ENCODE measurements at places on chromosomes 1 and 21.

DNA sequence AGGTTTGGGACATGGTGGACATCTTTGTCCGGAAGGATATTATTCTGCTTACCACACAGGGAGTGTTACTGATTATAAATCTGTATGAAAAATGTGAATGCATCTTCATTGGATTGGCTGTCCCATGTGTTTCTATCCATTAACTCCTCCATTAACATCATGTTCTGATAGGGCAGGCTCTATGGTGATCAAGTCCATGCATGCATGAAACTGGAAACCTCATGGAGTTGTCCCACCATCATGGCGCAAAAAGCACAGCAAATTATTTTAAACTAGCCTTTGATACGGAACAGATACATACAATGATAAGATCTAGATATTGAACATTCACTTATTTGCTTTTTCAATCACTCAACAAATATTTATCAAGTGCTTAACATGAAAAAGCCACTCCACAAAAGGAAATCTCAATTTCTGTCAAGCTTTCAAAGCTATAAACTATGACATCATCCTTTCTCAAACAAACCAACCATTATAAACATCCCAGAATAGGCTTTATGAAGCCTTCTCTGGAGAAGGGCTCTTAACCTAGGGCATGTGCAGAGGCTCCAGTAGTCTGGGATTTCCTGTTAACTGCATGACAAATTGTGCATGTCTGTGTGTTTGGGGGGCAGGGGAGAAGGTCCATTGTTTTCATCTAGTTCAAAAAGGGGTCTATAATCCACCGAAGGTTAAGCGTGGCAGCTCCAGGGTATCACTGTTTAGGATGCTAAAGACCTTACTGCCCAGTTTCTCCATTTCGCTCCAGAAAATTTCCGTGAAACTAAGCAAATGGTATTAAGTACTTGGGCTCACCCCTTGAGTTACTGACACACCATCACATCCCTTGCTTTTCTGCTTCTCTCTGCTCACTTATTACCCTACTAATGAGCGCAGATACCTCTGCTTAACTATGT is 46.1 kb downstream of the ADAMTS1 start:
- no peak for DNase-seq

GRCh38 chr1:58392083-58392482 is 154.4 kb downstream of the OMA1 start:
- no peak for DNase-seq

- no peak for DNase-seq
These were observed 107.4 kb upstream of the BARHL2 start for GRCh38 chr1:90824551-90824950.

GRCh38 chr21:20108976-20109540 is 889.2 kb upstream of the NCAM2 start:
- no peak for DNase-seq

- DNase-seq: no peak
These were observed 521.4 kb upstream of the CAMK1G start for GRCh38 chr1:209062081-209062620.

DNA sequence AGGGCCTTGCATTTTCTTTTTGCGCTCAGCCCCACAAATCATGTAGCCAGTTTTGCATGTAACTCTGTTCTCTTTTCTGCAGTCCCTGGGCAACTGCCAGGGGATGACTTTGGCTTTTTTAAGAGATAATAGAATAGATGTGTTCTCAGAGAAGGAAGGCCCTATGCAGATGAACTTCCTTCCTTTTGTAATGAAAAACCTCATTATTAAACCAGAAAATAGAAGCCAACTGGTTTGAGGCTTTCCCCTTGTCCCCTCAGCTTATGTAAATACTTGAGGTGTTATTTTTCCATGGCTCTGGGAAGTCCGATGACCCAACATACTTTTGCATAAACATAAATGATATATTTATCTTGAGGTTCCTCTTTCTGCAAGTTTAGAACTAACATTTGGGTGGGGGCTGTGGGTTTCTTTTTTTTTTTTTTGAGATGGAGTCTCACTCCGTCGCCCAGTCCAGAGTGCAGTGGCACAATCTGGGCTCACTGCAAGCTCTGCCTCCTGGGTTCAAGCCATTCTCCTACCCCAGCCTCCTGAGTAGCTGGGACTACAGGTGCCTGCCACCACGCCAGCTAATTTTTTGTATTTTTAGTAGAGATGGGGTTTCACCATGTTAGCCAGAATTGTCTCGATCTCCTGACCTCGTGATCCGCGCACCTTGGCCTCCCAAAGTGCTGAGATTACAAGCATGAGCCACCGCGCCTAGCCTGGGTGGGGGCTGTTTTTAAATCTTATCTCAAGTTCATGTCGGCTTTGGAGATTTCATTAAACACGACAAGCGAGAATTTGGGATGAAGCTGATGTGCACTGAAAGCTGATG is 14.4 kb upstream of the FCRL5 start:
- no peak for DNase-seq

GRCh38 chr1:183966487-183966886 is 71.0 kb downstream of the COLGALT2 start:
- no peak for DNase-seq

GRCh38 chr21:34884346-34884929 is 164.7 kb downstream of the RUNX1 start:
- DNase-seq: no peak

GRCh38 chr21:38219049-38219628 is 37.7 kb upstream of the KCNJ15 start:
- peak; percentile 81 for DNase-seq

DNA sequence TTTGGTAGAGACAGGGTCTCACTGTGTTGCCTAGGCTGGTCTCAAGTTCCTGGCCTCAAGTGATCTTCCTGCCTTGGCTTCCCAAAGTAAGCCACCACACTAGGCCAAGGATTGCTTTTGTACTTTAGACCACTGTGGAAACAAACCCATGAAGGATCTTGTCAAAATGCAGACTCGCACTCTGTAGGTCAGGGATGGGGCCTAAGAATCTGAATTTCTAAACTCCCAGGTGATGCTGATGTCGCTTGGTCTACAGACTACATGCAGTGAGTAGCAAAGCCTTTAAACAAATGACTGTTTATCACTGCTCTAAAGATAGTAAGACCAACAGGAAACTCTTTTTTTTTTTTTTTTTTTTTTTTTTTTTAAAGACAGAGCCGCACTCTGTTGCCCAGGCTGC is 54.1 kb upstream of the MUTYH start:
- DNase-seq: peak; percentile 41

GRCh38 chr1:214425101-214425500 is 126.3 kb downstream of the PTPN14 start:
- DNase-seq: no peak

- no peak for DNase-seq
These were observed 44.5 kb downstream of the KIRREL1 start for GRCh38 chr1:158037866-158038359.

- DNase-seq: no peak
These were observed 144.0 kb upstream of the NRIP1 start for GRCh38 chr21:15208786-15209185.

DNA sequence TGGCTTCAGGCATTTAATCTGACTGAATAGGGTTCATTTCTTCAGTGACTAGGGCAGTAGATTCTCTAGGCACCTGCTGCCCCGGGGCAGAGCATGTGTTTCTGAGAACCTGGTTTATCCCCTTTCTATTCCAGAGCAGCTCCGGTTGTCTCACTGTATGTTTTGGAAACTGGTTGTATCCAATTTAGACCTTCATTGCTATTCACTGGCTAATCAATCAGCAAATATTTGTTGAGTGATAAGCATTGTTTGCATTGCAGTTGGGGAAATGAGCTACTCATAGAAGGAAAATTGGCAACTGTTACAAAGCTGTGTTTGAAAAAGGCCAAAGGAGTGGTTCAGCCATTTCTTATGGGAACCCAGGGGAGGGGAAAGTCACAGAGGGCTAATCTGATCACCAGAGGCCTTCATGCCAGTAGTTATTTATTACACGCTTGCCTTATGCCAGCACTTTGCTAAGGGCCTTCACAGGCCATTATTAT is 2.9 kb downstream of the QSOX1 start:
- DNase-seq: no peak

- peak; percentile 3 for DNase-seq
These were observed 29.1 kb upstream of the IGSF5 start for GRCh38 chr21:39715804-39716397.

DNA sequence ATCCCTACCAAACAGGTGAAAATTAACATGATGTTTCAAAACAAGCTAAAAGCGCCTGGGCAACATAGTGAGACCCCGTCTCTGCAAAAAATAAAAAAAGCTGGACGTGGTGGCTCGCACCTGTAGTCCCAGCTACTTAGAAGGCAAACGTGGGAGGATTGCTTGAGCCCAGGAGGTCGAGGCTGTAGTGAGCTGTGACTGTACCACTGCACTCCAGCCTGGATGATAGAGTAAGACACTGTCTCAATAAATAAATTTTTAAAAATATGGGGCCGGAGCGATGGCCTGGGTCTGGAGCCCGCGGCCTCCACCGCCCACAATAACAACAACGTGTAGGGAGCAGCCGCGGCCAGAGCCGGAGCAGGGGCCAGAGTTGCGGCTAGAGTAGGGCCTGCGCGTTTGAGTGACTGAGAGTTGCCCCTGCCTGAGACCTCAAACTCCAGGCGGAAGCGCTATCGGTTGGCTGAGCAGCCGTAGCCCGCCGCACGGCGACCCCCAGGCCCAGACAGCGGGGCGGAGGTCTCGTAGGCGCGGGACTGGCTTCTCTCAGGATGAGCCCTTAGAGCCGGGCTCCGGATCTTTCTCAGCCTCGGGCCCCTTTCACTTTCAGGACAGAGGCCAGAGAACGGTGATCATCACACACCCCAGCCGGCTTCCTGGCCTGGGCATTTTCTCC is 41.4 kb downstream of the ZMYM1 start:
- DNase-seq: no peak

GRCh38 chr1:244710474-244711062 is 57.6 kb downstream of the DESI2 start:
- DNase-seq: no peak

DNA sequence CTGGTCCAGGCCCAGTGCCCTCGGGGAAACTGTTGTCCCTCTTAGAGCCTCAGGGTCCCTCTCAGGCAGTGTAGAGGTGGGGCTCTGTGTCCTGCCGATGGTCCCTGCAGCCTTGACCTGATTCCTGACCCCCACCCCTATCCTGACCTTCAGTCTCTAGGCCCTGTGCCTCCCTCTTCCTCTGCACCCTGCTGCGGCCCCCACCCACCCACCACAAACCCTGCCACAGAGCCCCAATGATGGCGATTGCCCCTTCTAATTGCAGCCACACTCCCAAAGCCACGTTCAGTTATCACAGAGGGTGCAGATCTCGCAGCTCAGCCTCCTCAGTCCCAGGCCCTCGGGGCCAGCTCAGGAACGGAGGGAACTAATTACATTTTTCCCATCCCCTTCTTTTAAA is 99.7 kb downstream of the PAX7 start:
- no peak for DNase-seq

DNA sequence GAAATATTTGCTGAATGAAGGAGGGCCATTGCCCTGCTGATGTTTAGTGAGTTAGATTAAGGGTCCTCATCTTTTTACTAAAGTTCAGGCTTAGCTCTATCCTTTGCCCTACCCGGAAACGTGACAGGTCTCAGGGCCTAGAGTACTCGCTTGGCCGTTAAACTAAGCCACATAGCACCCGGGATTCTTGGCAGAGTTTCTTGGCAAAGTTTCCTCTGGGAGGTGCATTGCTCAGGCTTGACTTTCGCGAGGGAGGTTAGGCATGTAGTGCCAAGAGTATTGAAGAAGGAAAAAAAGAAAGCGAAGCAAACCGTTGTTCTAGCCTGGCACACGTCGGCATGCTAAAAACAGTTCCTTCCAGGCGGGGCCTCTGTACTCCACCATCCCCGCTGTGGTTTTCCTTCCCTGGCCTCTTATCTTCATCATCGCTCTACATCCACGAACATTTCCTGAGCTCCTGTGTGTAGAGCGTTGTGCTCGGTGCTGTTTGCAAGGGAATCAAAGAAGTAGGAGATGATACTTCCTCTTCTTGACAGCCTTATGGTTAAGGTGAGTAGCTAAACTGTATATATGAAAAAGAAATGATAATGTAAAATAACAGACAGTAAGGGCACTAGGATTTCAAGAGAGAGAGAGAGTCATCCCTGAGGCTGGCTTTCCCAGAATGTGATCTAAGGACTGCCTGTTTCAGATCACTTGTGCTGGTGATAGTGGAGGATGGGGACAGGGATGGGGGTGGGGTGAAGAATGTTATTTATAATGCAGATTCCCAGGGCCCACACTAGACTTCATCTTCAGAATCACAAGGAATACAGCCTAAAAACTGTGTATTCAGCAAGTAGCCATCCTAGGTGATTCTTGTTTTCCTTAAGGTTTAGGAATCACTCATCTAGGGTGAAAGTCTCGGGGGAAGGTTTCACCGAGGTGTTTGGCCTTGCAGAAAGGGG is 18.8 kb downstream of the RNF220 start:
- peak; percentile 87 for DNase-seq

GRCh38 chr1:67573311-67573872 is 111.6 kb upstream of the GADD45A start:
- DNase-seq: no peak

DNA sequence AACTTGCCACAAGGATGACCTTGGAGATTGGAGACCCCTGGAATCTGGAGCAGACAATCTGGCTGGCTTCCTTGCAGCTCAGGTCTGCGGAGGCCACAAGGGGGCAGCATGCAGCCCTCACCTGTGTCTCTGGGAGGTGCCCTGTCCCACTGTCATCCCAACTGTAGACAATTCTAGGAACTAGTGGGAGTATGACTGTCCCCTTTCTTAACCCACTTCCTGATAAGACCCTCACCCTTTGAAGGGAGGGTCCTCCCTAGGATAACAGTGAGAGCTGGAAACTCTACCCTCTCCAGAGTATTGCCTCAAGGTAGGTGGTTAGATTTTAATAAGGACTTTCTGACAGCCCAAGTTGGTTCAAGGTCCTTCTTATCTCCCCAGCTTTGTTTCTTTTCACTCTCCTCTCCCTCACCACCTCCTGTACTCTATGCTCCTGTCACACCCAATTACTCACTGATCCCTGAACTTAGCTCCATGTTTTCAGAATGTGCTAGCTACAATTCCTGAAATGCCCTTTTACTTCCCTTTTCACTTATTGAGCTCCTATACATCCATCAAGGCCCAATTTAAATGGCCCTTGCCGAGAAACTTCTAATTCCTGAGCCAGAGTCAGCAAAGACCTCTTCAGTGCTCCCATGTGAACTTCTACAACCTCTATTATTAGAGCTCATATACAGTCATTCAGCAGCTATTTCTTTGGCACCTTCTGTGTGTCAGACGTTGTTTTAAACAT is 9.2 kb upstream of the KCNQ4 start:
- no peak for DNase-seq

- DNase-seq: no peak
These were observed 1.5 kb upstream of the TSPAN1 start for GRCh38 chr1:46173361-46173856.

All from bone marrow (tissue), 2 donors.